ENCODE measurements at places on chromosomes 16 and 17.

GRCh38 chr17:5011928-5012327, 14.2 kb downstream of the KIF1C start:
- DNase-seq: no peak

DNA sequence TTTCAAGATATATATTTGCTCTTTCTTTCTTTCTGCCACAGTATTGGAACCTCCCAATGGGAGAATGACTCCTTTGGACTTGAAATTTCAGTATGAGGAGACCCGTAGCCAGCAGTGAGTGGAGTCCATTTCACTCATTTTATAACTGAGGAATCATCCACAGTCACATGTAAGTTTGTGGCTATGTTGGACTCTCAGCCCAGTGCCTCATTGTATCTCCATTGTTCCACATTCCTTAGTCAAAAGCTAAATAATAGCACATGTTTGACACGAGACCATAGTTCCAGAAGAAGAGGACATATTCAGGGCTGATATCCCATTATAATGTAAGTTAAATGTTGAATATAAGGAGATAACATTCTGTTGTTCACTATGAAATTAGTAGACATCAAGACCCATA, 12.7 kb upstream of the SPAG9 start:
- no peak for DNase-seq

- no peak for DNase-seq
These were observed 24.4 kb downstream of the LAT start for GRCh38 chr16:29009050-29009837.

- DNase-seq: no peak
These were observed 21.6 kb downstream of the IGF2BP1 start for GRCh38 chr17:49018748-49019147.

DNA sequence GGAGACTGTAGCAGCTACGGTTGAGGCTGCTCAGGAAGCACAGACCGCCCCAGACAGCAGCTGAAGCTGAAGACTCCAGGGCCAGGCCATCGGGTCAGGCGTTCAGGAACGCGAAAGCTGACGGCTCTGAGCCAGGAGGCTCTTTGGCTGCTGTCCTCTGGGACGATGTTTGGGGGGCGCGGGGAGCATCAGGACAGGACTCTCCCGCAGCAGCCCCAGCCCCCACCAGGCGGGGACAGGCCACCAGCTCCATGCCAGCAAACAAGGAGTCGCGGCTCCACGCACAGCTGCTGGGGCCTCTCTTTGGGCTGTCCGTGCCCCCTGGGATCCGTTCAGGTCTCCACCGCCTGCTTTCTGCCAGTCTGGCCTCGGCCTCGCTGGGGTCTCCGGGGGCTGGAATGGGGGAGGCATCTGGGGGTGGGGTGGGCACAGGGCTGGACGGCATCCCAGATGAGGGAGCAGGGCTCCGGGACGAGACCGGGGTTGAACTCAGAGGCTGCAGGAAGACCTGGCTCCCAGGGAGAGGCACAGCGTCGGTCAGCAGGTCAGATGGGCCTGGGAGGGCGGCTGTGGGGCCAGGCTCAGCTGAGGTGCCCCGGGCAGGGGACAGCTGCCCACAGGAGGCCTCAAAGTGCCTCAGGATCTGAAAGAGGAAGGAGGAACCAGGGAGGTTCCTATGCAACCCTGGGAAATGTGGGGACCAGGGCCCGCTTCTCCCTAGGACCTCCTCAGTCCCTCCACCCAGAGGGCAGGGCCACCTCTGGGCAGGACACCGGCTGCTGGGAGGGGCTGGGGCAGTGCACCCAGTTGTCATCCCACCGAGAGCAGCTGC, 6.3 kb upstream of the CEP131 start:
- DNase-seq: no peak

- no peak for DNase-seq
These were observed 110.6 kb upstream of the PLCG2 start for GRCh38 chr16:81668243-81669097.

DNA sequence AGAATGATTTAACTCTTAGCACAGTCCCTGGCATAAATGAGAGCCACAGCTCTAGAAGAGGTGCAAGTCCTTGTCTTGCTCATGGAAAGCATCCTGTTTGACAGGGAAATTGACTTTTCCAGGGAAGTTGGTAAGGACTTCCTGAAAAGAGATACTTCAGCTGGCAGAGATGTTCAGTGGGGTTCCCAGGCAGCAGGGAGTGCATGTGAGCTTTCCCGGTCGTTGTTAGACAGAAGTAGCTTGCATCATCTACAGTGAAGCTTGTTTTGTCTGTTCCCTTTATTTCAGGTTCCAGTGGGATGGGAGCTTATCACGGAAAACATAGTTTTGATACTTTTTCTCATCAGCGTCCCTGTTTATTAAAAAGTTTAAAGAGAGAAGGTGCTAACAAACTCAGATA, 22.9 kb downstream of the ALDH3A2 start:
- no peak for DNase-seq

- no peak for DNase-seq
These were observed 928 bp downstream of the CASKIN2 start for GRCh38 chr17:75514299-75514918.

- peak; percentile 30 for DNase-seq
These were observed 122.3 kb downstream of the CDK5R1 start for GRCh38 chr17:32609085-32609484.
